Inflammatory macrophage treated with lipopolysaccharide for 4 hours (primary cell): ENCODE measurements at places on chromosomes 1 and 21.

- no peak for DNase-seq
Observed at GRCh38 chr21:25036775-25037174, 570.5 kb downstream of the MRPL39 start.

- no peak for DNase-seq
Observed at GRCh38 chr1:209893751-209894150, 44.3 kb upstream of the SYT14 start.

DNA sequence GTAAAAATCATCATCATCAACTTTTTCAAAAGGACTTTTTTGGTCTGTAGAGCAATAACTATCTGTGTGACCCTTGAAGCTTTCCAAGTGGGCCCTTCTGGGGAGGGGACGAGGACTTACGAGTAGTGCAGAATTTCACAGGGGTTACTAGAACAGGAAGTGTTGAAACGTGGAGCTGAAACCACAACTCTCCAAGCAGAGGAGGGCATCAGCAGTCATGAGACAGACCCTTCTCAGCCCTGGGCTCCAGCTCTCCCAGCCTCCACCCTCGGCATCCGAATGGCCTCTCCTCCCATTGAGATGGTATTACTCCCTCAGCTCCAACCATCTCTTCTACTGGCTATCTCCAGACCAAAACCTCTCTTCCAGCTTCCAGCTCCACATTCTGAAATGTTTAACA lies 3.6 kb downstream of the FAM89A start:
- DNase-seq, result peak; percentile 72

- no peak for DNase-seq
Observed at GRCh38 chr1:11520531-11521233, 41.7 kb downstream of the DISP3 start.

DNA sequence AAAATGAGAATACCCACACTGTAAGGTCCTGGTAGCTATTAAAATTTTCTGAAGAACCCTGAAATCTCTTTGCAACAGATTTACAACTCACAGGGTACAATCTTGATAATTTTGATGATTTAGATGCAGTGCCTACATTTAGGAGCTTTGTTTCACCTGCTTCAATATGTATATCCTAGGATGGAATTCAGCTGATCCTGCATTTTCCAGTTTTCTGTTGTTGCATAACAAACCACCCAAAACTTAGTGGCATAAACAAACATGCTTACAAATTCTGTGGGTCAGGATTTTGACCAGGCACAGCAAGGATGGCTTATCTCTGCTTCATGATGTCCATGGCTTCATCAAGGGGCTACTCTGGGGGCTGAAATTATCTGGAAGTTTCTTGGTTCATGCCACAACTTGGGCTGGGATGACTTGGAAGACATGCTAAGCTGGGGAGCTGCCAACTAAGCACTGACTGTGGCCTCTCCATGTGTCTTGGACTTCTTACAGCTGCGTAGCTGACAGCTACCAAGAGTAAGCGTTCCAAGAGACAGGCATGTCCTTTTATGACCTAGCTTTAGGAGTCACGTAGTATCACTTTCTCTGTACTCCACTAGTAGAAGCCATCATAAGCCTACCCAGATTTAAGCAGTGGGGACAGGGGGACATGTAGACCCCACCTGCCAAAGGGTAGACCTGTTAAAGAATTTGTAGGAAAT lies 108.5 kb downstream of the CACHD1 start:
- DNase-seq, result no peak

DNA sequence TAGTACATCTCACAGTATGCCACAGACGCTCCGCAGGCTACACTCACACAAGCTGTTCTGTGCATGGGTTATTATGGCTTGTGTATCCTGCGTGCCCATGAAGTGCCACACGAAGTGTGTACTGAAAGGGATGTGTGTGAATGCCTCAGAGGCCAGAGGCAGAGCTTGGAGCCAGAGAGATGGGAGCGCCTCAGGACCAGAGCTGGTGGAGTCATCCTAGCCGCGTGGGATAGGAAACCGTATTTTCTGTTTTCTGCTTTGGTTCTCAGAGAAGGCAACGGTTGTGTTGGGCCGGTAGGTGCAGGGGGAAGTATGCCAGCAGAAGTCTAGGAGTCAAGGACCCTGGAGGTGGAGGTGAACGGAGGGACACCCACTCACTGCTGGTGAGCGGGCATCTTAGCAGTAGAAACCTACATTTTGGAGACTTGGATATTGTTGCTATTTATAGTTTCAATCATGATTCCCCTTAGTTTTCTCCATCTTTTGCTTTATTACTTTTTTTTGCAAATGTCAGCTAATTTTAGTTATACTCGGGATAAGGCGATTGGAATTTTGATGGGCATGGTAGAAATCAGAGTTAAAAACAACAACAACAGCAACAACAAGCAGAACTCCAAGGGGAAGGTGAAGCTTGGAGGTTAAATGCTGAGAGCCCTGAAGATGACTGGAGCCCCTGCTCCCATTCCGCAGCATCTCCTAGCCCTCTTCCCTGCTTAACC lies 188.2 kb downstream of the DYRK1A start:
- DNase-seq, result no peak

DNA sequence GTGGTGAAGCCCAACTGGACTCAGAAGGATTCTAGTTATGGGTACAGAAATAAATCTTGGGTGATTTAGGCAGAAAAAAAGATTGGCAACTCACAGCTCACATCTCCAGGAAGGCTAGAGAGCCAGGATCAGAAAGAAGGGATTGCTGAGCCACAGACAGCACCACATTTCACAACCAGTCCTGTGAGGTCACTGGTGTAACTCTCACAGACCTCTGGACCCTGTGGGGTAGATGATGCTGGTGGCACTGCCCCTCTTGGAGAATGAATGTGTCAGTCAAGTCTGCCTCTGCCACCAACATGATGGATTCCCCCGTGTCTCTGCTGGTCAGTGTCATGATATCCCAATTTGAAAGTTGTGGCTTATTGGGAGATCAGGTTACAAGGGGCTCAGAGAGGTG lies 70.9 kb upstream of the HMCN1 start:
- DNase-seq, result no peak

- DNase-seq, result no peak
Observed at GRCh38 chr1:201020040-201020591, 3.4 kb downstream of the KIF21B start.

DNA sequence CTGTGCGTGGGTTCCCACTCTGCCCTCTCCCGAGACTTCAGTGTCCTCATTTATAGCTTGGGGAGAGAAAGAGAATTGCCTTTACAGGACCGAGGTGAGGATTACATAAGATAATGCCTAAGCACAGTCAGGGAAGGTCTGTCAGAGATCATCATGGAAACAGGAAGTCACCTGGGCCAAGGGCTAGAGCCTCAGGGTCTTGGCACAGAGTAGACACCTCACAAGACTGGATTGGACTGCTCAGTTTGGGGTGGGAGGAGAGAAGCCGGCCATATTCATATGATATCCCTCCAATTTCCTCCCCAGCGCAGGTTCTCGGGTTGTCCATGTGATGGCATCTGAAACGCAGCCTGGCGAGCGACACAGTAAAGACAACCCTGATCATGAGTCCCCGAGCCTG lies 3.8 kb downstream of the CNR2 start:
- no peak for DNase-seq

GRCh38 chr21:27085387-27085786 lies 118.5 kb upstream of the ADAMTS5 start:
- DNase-seq, result no peak

- DNase-seq, result peak; percentile 63
Observed at GRCh38 chr1:63693944-63694571, 79.8 kb upstream of the ROR1 start.

- no peak for DNase-seq
Observed at GRCh38 chr1:112614460-112615065, 4.4 kb downstream of the ST7L start.

DNA sequence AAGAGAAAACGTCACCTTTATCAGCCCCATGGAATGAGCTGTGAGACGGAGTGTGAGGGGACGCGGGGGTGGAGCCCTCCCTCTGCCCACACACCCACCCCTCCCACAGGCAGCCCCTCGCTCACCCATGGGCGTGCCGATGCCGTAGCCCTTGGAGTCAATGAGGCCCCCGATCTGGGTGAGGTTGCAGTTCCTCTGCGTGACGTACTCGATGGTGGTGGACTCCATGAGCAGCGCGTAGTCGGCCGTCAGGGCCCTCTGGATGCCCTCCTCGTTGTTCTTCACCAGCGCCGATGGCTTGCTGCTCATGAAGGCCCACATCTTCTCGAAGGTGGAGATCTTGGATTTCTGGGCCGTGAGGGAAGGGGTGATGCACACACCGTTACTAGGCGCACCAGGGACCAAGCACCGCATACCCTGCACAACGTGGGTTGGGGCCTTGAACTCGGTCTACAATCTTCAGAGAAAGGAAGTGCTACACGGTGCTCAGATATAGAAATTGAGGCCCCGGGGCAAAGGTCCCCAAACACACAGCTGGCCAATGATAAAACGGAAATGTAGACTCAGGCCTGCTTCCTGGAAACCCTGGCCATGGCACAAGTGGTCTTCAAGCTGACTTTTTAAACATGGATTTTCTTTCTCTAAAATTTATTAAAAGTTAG lies 228.2 kb downstream of the GRIK3 start:
- no peak for DNase-seq

DNA sequence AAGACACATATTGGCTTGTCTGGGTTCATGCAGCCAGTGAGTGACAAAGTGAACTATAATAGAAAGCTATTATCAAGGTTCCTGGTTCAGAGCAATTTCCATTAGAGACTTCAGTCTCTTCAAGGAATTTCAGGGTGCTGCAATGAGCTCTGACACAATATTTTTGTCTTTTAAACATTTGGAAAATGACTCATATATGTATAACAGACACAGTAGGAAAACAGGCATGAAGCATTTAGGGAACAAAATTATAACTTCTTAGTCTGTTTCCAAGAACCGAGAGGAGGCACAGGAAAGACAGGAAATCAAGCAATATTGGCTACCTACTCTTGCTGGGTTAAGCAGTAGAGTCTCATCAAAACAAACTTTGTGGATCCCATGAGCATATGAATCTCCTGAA lies 170.4 kb downstream of the PTPRC start:
- DNase-seq, result peak; percentile 49

DNA sequence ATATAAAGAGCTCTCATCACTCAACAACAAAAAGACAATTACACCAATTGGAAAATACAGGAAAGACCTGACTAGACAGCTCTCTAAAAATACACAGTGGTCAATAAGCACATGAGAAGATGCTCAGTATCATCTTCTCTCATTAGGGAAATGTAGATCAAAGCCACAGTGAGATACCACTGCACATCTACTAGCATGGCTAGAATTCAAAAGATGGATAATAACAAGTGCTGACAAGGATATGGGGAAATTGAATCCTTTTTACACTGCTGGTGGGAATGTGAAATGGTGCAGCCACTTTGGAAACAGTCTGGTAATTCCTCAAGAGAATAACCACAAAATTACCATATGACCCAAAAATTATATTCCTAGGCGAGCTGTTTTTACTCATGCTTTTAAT lies 9.4 kb downstream of the ACOT7 start:
- no peak for DNase-seq

GRCh38 chr1:81808760-81809159 lies 8.0 kb downstream of the ADGRL2 start:
- DNase-seq, result no peak

- peak; percentile 22 for DNase-seq
Observed at GRCh38 chr1:65949230-65949626, 156.5 kb downstream of the PDE4B start.

DNA sequence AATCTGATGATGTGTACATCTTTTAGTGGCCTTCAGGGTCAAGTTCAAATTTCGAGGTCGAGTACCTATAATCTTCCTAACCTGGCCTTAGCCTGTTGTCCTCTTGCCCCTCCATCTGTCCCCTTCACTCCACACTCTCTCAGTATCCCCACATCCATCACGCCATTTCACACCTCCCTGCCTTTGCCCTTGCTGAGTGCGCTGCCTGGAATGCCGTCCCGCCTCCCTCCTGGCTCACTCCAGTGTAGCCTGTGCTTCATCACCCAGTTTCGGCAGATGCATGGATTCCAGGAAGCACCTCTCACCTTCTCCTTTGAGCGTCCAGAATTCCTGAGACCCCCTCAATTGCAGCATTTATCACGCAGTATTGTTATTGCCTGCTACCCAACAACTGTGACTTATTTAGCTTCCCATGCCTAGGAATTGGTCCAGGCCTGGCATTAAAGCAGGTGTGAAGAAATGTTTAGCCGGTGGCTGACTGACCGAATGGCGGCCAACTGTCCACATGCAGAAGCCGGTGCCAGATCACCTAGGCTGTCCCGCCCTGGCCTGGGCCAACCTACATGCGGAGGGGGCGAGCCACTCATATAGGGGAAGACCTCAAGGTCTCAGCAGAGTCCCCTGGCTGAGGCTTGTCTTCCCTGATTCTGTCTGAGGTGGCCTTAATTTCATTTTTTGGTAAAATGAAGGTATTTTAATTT lies 34.5 kb downstream of the MYOM3 start:
- DNase-seq, result no peak

- DNase-seq, result peak; percentile 12
Observed at GRCh38 chr1:64223329-64224151, 20.1 kb downstream of the UBE2U start.

GRCh38 chr1:42427240-42427639 lies 28.6 kb downstream of the ZMYND12 start:
- DNase-seq, result no peak

DNA sequence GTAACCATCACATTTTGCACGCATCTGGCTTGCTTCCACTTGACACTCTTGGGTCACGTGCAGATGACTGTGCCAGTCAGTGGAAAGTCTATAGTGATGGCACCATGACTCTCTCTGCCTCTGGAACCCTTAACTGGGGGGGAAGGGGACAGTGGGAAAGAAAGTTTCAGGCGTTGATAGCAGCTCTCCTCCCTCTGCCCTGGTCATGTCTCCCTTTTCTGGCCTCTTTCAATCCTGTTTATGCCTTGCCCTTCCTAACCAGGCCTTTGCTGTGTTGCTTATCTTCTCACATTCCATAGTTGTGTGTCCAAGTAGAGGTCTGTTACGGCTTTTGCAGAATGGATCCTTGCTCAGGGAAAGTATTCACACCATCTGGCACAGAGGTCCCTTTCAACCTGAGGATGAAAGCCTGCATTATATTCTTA lies 93.5 kb downstream of the NRDC start:
- no peak for DNase-seq

DNA sequence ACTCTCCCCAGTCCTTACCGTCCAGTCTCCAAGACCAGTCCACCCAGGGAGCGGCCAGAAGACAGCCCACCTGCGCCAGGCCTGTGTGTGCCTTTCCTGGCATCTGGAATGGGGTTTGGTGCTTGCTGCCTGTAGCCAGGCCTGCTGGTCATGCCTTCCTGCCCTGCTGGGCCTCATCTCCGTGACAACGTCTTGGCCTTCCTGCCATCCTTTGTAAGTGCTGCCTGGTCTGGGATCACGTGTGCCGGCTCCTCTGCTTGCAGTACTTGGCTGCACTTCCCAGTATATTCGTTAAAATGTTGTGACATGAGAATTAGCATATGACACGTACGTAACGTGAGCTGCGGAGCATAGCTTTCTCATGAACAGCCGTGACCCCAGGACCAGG lies 145.3 kb upstream of the COL6A1 start:
- no peak for DNase-seq

DNA sequence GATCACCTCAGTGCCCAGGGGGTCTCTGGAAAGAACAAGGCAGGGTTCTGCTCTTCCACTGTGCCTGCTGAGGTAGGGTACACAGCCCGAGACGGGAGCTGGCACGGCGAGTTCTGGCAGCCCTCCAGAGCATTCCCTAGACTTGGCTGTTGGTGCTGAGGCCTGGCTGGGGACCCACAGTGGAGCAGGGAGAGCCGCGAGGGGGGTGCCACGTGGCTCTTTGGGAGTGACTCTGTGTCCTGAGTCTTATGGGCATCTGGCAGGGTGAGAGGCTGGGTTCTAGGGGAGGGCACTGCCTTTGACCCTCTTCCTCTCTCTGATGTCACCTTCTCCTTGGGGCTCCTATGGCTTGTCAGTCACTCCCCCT lies 336.4 kb downstream of the CAMTA1 start:
- no peak for DNase-seq
